SHP77 (cell line): ENCODE measurements at places on chromosomes 3 and 15.

DNA sequence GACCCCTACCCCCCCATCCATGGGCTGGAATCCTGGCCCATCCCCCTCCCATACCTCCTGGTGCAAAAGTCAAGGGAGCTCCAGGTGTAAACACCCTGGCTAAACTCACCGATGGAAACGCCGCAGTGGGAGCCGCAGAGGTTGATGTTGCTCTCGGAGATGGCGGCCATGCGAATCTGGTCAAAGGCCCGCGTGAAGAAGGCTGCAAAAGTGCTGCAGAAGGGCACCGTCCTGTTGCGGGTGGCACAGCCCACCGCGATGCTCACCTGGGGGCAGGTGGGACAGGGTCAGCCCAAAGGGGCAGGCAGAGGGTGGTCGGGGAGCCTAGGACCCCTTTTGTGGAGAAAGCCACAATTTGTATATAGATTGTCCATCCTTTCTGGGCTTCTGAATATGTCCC, 26.7 kb downstream of the TKT start:
- DNase-seq: no peak

GRCh38 chr15:70442616-70443321, 320.6 kb downstream of the UACA start:
- DNase-seq: no peak

DNA sequence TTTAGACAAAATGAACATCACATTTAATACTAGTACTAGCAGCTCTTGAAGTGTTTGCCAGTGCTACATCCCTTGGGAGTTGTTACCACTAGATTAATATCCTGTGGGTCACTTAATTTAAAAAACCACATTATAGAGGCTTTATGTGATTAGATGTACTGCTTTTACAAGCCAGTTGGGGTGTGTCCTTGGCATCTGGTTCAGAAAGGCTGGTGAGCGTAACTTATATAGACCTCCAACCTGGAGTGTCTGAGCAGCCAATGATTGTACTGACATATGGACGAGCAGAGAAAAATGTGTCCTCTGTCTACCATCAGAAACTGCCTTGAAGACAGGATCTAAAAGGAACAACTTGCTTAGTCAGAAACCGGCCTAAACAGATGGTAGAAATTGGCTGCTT, 306.2 kb upstream of the ATP11B start:
- DNase-seq: no peak

DNA sequence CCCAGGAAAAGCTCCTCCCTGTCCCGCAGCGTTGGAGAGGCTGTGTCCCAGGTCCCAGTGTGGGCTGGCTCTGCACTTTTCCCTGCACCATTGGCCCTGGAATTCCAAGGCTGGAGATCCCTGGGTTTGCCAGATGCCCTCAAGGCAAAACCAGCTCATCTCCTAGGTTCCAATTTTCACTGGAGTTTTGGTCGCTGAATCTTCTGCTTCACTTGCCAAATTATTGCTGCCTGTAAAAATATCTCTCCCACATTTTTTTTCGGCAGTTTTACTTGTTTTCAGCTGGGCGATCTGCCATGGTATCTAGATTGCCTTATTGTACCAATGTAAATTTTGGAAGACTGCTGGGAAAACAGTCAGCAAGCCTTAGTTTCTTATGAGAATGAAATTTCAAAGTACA, 150.9 kb upstream of the ATP10A start:
- DNase-seq: no peak

- DNase-seq: no peak
Observed at GRCh38 chr3:57594576-57594975, 2.6 kb downstream of the ARF4 start.

GRCh38 chr3:11847607-11848006, 922 bp upstream of the TAMM41 start:
- DNase-seq: no peak

DNA sequence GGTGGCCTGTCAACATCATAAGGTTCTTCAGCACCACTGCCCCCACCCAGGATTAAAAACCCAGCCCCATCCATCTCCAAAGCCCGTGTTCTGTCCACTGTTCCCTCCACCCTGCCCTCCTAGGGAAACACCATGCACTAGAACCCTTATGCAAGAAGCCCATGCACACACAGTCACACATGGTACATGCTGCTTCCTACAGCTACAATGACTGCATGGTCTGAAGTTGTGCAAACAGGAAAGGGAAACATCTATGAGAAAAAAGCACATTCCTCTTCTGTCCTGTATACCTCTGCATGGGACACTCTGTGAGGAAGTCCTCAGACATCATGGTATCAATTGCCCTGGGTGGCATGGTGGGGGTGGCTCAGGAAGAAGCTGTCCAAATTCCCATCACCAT, 108.6 kb upstream of the MRPS22 start:
- DNase-seq: no peak

DNA sequence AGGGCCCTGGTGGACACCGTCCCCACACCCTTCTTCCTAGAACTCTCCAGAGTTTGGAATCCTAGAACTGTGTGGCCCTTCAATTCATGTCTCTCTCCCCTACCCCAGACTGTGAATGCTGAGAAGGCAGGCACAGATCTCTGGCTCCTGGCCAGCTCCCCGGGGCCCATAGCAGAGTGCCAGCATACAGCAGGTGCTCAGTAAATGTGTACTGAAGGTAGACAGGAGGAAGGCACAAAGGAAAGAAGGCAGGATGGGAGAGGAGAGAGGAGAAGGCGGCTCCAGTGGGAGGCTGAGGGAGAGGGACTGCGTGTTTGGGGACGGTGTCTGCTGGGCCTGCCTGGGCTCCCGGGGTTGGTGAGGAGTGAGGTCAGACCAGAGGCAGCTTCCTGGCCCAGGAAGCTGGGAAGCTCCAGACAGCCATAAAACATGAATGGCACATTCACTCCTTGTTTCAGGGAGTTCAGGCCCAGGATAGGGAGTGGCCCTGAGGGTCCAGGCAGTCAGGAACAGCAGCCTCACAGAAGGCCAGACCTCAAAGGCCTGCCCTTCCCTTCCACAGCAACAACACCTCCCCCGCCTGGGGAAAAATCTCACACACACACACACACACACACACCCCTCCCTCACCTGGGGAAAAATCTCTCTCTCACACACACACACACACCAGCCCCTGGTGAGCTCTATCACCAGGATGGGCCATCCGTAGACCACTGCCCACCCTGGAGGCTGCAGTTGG, 137.1 kb upstream of the PRR20G start:
- DNase-seq: no peak

DNA sequence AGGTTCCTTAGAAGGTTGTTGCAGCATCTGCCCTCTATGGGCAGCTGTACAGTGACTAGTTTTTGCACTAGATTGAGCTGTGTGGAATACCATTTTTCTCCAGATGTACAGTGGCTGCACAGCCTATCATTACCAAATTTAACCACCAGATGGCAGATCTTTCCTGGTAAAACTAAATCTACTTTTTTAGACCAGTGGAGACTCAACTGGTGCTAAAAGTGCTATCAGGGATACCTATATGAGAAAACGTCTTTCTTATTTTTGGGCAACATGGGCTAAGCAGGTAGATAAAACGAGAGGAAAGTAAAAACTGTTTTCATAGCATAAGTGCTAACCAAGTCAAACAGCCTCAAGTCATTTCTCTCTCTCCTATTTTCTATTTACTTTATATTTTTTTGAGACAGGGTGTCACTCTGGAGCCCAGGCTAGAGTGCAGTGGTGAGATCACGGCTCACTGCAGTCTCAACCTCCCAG, 21.2 kb downstream of the IGSF10 start:
- peak; percentile 30 for DNase-seq

- no peak for DNase-seq
Observed at GRCh38 chr3:158961471-158961870, 159.6 kb downstream of the MFSD1 start.

- DNase-seq: no peak
Observed at GRCh38 chr3:124325248-124325647, 333.3 kb upstream of the ROPN1 start.

- DNase-seq: no peak
Observed at GRCh38 chr3:30393079-30393478, 213.3 kb upstream of the TGFBR2 start.
